CD4-positive, CD25-positive, alpha-beta regulatory T cell (primary cell): ENCODE measurements at places on chromosomes 11 and 22. TPM values are rescaled to one million over a fixed set of nuclear protein-coding genes. Genes with fewer than 3 reads are reported as not detected.

- H3K27me3 ChIP-seq = no peaks in the 10 kb centered on the region
- H3K27ac ChIP-seq = no peak overlapping the region
- H3K36me3 ChIP-seq = no peaks in the 10 kb centered on the region
- no peaks in the 10 kb centered on the region for H3K4me1 ChIP-seq
- DNase-seq = no peak
Measured at GRCh38 chr11:19980388-19980787, 179.9 kb downstream of the DBX1 start.

GRCh38 chr11:623999-624704 is 603 bp downstream of the CDHR5 start:
- no peak overlapping the region for H3K27ac ChIP-seq
- no peak overlapping the region for H3K4me3 ChIP-seq
- peaks cover 10% of the 10 kb centered on the region for H3K4me1 ChIP-seq
- no peaks in the 10 kb centered on the region for H3K36me3 ChIP-seq
- DNase-seq = no peak
- no peaks in the 10 kb centered on the region for H3K27me3 ChIP-seq

DNA sequence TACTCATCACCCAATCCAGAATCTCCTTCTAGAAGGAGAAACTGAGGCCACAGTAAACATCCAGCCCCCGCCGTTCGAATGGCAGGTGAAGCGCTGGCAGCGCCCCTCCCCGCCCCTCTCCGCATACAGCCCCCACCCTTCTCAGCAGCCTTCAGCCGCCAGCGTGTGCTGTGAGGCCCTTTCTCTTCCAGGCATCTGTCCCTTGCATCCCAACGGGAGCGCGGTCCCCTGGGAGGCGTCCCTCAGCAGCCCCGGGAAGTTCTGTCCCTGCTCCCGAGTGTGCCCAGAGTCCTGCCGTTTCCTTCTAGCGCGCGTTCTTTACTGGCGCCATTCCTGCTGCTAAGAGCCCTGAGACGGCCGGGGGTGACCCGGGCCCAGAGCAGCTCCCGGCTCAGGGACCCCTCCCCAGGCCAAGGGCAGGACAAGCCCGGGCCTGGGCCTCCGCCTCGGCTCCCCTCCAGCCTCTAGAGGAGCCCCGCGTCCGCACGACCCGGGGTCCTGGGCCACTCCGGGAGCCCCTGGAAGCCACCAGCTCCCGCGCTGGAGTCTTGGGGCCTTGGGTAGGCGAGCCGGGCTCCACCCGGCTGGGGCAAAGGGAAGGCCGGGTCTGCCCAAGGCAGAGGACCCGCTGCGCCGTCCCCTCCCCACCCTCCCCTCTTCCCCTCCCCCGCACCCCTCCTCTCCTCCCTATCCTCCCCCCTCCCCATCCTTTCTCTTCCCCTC is 450.4 kb downstream of the OPCML start:
- no peak overlapping the region for H3K27ac ChIP-seq
- H3K36me3 ChIP-seq = no peaks in the 10 kb centered on the region
- no peak overlapping the region for H3K4me3 ChIP-seq
- H3K27me3 ChIP-seq = peaks cover 6% of the 10 kb centered on the region
- DNase-seq = no peak

- H3K27ac ChIP-seq = no peak overlapping the region
- no peak overlapping the region for H3K4me3 ChIP-seq
- H3K4me1 ChIP-seq = no peaks in the 10 kb centered on the region
- no peaks in the 10 kb centered on the region for H3K36me3 ChIP-seq
Measured at GRCh38 chr11:127452533-127452932, 452.0 kb upstream of the KIRREL3 start.

DNA sequence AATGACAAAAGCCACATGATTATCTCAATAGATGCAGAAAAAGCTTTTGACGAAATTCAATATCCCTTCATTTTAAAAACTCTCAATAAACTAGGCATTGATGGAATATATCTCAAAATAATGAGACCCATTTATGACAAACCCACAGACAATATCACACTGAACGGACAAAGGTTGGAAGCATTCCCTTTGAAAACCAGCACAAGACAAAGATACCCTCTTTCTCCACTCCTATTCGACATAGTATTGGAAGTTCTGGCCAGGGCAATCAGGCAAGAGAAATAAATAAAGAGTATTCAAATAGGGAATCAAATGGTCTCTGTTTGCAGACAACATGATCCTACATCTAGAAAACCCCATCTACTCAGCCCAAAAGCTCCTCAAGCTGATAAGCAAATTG is 52.0 kb downstream of the CASP12 start:
- no peak overlapping the region for H3K27ac ChIP-seq
- no peaks in the 10 kb centered on the region for H3K27me3 ChIP-seq
- H3K4me1 ChIP-seq = no peaks in the 10 kb centered on the region
- H3K4me3 ChIP-seq = no peak overlapping the region
- H3K36me3 ChIP-seq = no peaks in the 10 kb centered on the region

- peaks cover 6% of the 10 kb centered on the region for H3K27me3 ChIP-seq
- no peaks in the 10 kb centered on the region for H3K4me1 ChIP-seq
Measured at GRCh38 chr22:32079130-32080089, 36.3 kb downstream of the SLC5A1 start.

H19 gene
- 0.25 TPM for total RNA-seq

NRGN gene
- total RNA-seq = 58.8 TPM

TIGD3 gene
- total RNA-seq = 0.37 TPM

TRIM44 gene
- total RNA-seq = 23.4 TPM
